ENCODE measurements at places on chromosomes 1 and 21.

DNA sequence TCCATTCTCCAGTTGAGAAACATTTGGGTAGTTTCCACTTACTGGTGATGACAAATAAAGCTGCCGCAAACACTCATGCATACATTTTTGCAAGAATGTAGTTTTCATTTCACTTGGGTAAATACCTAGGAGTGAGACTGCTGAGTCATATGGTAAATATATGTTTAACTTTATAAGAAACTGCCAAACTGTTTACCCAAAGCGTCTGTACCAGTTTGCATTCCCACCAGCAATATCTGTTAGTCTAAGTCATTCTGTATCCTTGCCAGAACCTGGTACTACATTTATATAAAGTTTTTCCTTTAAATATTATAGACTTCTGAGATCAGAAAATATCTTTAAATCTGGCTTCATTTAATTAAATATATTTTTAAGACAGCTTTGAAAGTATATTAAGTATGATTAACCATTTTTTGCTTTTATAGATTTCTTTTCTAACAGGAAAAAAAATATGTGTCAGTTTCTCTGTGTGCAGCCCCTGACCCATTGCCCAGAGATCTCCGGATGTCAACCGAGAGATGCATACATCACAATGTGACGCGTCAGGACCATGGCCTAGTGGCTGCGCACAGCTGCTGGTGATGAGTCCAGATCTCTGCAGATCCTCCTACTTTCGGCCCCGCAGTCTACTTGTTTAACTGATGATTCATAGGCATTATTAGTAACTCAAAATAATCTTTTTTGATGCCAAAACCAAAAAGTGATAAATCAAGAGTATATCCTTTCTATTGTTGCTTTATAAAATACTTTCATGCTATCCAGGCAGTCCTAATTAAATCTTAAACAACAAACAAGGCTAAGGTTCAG lies 227.1 kb upstream of the MAP1LC3C start:
- no peak for DNase-seq

DNA sequence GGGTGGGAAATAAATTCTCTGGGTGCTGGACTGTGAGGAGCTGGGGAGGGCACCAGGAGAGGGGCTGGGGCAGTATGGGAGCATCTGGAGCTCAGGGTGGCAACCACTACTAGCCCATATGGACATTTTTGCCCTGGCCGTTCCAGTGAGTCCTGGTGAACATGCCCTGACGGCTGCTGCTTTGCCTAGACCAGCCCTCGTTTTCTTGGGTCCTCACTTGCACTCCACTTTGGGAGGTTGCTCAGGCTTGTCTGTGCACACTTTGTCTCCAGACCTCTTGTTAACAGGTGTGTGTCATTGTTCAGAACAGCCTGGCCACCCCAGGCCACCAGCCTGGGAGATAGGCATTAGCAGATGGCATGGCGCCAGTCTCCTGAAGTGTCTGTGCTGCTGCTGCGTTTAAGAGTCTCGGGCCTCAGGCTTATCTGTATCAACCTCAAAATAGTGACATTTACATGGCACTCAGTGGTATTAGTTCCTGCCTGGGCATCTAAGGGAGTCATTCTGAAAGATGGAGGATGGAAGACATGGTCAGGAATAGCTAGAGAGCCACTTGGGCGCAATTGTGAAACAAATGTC lies 190.5 kb downstream of the PTPRU start:
- peak; percentile 58 for DNase-seq

DNA sequence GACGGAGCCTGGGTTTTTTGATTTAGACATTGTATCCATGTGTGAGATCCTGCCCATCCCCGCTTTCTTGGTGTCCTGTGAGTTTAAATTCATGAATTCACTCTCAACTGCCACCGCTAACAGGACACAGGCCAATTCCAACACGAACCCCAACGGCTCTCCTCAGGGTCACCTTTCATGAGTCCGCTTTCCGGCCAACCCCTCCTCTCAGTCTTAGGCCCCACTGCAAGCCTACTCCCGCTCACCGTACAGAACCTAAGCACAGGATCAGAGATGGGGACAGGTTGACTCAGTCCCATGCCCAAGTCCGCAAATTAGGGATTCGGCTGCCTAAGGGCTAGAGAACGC lies 238 bp upstream of the SCP2 start:
- DNase-seq: no peak

DNA sequence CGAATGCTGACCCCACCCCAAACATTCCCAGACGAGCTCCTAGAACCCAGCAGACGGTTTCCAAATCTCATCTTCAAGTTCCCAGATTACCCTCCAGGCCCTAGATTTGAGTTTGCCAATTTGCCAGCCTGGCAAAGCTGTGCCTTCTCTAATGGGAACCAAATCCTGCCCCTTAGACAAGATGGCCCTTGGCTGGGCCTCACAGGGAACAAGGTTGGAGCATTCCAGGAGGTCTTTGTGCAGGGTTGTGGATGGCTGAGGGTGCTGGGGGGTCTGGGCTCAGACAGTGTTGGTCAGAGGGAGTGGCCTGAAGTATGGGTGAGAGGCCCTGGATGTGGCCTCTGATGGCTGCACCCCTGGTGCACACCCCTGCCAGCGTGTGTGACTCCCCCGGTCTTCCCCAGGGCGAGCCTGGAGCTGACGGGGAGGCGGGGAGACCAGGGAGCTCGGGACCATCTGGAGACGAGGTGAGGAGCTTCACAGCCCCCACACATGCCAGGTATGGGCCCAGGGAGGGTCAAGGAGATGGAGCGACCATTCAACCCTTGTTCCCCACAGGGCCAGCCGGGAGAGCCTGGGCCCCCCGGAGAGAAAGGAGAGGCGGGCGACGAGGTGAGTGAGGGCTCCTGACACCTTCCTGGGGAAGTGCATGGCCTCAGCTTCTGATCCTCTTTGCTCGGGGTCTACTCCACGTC lies 10.2 kb downstream of the COL6A1 start:
- no peak for DNase-seq

DNA sequence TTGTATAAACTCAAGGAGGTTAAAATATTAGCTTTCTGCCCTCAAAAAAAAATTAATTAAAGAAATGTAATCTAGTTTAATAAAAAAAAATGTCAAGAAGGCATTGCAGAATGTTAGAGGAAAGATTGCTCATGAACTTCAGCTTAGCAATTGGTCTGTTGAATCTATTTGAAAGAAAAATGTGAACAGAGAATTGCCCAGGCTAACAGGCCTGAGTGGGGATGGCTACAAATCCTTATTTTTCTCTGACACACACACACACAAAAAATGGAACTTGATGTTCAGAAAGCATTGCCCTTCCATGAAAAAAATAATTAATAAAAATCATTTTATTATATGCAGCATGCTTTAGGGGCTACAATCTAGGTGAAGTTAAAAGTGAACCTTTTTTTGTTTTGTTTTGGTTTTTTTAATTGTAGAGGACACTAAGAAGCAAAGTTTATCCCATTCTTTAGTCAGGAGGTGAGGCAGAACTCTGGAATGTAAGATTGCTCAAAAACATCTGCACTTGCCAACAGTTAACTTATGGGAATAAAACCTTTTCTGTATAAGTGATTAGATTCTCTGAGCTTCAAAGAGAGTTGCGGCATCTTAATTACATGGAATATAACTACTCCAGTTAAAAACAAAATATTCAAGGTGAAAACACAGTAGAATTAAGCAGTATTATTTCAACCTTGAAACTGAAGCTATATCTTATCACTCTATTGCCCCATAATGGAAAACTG lies 658.5 kb upstream of the ADGRL2 start:
- DNase-seq: no peak

- DNase-seq: no peak
Measured at GRCh38 chr1:205930195-205930577, 13.1 kb downstream of the SLC26A9 start.

DNA sequence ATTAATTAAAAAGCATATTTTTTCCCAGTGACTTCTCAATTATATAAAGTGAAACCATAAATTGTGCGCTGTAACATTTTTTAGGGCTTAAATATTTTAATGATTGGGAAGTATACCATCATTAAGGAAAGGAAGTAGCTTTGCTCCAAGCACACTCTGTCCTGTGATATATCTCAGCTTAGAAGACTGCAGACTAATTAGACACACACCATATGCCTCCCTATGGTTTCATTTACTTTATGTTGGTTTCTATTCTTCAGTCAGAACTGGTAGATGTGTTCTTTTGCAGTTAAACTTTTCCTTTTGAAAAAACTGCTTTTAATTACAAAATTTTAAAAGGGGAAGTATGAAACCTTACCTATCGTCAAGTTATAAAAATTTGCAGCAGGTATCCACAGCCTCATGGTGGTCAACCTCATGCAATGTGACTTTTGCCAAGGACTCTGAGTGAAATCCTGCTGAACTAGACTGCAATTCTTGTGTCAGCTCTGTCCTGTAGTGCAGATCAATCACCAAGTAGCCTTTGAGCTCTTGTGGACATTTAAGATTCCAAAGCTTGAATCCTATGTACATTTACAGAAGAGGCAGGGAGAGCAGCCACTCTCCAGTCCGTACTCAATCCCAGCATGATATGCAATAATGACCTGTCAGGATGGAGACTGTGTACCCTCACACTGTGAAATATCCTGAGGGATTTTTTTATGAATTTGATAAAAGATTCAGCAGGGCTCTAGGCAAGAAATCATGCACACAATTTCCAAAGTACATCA lies 149.1 kb downstream of the AMY1C start:
- no peak for DNase-seq

GRCh38 chr1:156268336-156268735 lies 14.3 kb downstream of the SMG5 start:
- no peak for DNase-seq

GRCh38 chr1:150683914-150684313 lies 13.0 kb downstream of the GOLPH3L start:
- DNase-seq: no peak

GRCh38 chr1:114015075-114015474 lies 35.8 kb downstream of the OLFML3 start:
- no peak for DNase-seq

GRCh38 chr21:27275294-27275927 lies 308.5 kb upstream of the ADAMTS5 start:
- DNase-seq: no peak

DNA sequence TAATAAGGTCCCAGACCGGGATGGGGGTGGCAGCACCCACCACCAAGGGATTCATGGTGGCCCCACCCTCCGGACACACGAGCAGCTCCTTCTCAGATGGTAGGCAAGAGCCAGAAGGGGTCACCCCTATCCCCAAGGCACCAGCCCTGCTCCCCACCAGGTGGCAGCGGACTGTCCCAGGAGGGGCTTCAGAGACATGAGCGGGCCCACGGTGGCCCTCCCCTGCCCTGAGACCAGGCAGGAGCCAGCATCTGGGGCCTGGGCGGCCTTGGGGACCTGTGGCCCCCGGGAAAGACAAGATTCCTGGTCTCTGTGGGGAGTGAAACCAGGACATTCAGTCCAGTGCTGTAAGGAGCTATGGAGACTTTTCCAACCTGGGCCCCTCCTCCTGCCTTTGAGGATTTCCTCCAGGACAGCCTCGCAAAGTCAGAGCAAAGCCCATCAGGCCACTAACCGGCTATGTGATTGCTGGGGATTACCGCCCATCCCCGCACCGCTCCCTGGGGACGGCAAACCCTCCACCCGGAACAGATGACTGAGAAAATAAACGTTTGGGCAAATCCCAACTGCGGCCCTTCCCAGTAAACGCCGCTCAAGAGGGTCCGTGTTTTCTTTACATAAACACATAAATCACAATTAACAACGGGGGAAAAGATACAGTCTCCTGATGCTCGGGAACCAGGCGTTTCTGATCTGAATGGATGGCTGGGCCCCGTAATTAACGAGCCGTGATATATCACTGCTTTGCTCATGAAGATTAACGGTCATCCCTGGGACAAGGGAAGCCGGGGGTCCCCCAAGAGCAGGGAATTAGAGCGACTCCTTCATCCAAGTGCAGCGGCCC lies 50.9 kb upstream of the ARHGEF16 start:
- no peak for DNase-seq

GRCh38 chr1:109623601-109624161 lies 4.0 kb downstream of the AMPD2 start:
- no peak for DNase-seq

DNA sequence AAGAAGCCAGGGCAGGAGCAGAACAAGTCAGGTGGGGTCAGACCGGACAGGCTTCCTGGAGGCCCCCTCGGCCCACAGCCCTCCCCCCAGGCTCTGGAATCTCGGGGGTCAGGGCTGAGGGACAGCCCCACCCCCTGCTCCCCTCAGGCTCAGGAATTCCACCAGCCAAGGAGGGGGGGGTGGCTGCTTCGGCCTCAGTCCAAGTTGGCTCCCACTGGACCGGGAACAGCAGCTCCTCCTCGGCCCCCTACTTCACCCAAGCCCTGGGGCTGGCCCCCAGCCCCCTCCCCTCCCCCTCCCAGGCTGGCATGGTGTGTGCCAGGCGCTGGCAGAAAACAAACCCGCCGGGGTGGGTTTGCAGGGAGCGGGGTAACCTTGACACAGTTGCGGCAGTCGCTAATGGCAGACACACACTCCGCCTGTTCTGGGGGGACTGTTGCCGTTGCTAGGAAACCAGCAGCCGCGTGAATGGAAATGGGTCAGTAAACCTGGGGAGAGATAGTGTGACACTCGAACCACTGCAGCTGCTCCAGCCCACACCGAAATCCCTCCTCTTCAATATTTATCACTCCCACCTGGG lies 32.4 kb downstream of the AHDC1 start:
- no peak for DNase-seq

- DNase-seq: no peak
Measured at GRCh38 chr21:34227386-34227852, 136.4 kb upstream of the KCNE2 start.

DNA sequence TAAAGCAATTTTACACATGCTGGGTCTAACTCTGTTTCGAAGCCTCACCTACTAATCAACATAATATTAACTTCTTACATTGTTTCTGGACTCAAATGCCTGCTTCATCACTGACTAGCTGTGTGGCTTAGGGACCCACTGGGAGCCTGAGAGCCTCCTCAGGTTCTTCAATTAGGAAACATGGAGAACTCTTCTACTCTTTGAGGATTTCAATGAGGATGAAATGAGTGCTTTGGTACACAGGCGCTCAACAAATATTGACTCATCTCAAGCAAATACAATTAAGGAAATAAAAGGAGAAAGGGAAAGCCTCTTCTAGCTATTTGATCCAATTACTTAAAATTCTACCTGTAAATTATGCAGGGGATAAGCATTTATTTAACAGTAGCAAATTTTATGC lies 84.4 kb upstream of the JAK1 start:
- DNase-seq: no peak

DNA sequence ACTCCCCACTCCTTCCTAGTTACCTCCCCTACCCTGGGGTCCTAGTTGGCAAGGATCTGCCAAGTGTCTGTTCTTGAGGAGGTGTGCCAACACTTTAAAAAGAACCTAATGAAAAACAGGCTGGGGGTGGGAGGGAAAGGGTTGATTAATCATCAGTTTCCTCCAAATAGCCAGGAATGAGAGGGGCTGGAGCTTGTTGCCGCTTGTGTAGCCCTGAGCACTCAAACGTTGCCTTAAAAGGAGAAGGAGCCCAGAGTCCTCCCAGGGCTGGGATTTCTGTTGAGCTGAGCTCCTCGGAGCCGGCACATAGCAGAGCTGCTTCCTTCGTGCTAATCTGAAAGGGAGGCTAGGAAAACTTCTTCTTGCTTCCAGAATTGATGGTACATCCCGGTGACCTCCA lies 15.9 kb downstream of the SHISA4 start:
- DNase-seq: no peak

GRCh38 chr1:97918961-97919360 lies 1.9 kb downstream of the DPYD start:
- DNase-seq: no peak

Data from cardiac septum (tissue), 1 donor.